CD4-positive, alpha-beta memory T cell (primary cell): ENCODE measurements at places on chromosomes 11 and 22. TPM values are rescaled to one million over a fixed set of nuclear protein-coding genes. Genes with fewer than 3 reads are reported as not detected.

The PDE3B gene
- total RNA-seq, result 222 TPM

GRCh38 chr22:21837248-21837979 lies 30.0 kb downstream of the MAPK1 start:
- H3K27ac ChIP-seq, result no peak overlapping the region
- no peaks in the 10 kb centered on the region for H3K36me3 ChIP-seq
- H3K27me3 ChIP-seq, result no peaks in the 10 kb centered on the region
- no peak overlapping the region for H3K4me3 ChIP-seq
- H3K4me1 ChIP-seq, result peaks cover 31% of the 10 kb centered on the region

DNA sequence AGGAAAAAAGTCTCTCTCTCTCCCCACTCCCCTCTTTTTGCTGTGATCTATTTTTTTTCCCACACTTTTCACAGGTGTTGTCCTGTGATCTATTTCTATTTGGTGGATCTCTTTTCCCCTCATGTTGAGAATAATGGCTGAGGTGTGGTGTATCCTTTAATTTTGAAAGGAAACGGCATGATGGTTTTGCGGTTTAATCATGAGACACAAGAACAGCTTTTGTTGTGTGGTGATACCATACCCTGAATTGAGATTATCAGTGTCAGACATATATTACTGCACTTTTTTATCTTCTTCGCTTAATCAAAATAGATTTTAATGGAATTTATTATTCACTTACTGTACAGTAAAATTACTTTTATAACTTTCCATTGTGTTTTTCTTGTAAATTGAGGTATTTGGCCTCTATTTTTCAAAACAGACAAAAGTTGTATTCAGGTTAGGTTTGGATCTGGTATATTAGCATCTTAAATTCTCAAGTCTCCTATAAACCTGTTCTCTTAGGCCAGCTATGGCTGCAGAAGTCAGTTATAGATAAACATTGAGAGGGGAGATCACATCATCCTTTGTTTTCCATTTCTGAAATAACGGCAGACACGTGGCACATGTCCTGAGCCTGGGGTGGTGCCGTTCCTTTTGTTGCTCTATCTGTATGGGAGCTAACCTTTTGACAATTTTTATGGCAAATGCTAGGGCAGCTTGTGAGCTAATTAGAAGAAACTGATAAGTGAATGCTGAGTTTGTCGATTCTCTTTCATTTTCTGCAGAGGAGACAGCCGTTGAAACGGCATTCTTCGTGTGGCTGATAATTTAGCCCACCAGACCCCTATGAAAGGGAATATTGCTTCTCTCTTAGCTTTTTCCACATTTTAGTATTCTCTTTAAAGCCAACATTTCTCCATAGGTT lies 25.8 kb downstream of the NF2 start:
- peaks cover 24% of the 10 kb centered on the region for H3K4me1 ChIP-seq
- H3K4me3 ChIP-seq, result no peak overlapping the region
- H3K27me3 ChIP-seq, result no peaks in the 10 kb centered on the region

The ARAP1 gene
- 144 TPM for total RNA-seq

The PAMR1 gene
- total RNA-seq, result not detected

DNA sequence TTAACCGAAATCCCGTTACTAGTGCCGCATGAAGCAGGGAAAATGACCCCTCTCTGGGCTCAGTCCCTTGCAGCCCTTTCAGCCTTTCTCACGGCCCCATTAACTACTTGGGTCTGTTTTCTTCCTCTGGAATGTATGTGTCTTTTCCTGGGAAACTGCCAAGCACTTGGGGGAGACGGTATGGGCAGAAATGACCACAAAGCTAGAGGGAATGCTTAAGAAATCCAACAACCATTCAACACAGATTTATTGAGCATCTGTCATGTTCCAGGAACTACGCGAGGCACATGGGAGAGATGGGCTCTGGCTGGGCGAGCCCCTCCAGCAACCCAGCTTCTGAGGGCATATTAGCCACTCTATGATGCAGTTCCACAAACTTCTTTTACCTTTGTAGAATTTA lies 462.6 kb downstream of the BUD13 start:
- H3K27me3 ChIP-seq, result no peaks in the 10 kb centered on the region
- H3K27ac ChIP-seq, result no peak overlapping the region
- H3K36me3 ChIP-seq, result no peaks in the 10 kb centered on the region
- H3K4me1 ChIP-seq, result no peaks in the 10 kb centered on the region
- no peak overlapping the region for H3K4me3 ChIP-seq

DNA sequence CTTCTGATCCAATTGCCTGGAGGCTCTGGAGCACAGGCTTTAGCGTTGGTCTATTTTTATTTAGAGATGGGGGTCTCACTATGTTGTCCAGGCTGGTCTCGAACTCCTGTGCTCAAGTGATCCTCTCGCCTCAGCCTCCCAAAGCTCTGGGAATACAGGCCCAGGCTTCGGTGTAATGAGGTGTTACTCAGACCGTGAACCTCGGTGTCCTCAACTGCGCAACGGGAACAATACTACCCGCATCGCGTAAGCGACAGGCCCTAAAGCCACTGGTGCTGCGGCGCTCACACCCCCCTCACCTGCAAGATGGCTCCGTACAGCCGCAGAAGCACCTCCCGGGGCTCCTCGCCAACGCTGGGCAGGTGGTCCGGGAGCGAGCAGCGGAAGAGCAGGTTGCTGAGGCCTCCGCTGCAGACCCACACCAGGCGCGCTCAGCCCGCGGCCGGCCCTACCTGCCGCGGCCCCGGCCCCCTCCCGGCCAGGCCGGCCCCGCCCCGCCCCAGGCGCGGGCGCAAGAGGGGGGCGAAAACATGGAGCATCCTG lies 628 bp downstream of the CHKB start:
- no peaks in the 10 kb centered on the region for H3K27me3 ChIP-seq
- no peaks in the 10 kb centered on the region for H3K36me3 ChIP-seq
- peak overlapping the region; percentile 91 for H3K4me3 ChIP-seq
- peak overlapping the region; percentile 97 for H3K27ac ChIP-seq
- no peak for DNase-seq

The MUC6 gene
- not detected for total RNA-seq

- H3K4me3 ChIP-seq, result no peak overlapping the region
- peaks cover 4% of the 10 kb centered on the region for H3K27me3 ChIP-seq
- no peaks in the 10 kb centered on the region for H3K36me3 ChIP-seq
- DNase-seq, result no peak
- H3K27ac ChIP-seq, result no peak overlapping the region
- no peaks in the 10 kb centered on the region for H3K4me1 ChIP-seq
Observed at GRCh38 chr11:44025727-44026126, 22.1 kb upstream of the ACCSL start.

DNA sequence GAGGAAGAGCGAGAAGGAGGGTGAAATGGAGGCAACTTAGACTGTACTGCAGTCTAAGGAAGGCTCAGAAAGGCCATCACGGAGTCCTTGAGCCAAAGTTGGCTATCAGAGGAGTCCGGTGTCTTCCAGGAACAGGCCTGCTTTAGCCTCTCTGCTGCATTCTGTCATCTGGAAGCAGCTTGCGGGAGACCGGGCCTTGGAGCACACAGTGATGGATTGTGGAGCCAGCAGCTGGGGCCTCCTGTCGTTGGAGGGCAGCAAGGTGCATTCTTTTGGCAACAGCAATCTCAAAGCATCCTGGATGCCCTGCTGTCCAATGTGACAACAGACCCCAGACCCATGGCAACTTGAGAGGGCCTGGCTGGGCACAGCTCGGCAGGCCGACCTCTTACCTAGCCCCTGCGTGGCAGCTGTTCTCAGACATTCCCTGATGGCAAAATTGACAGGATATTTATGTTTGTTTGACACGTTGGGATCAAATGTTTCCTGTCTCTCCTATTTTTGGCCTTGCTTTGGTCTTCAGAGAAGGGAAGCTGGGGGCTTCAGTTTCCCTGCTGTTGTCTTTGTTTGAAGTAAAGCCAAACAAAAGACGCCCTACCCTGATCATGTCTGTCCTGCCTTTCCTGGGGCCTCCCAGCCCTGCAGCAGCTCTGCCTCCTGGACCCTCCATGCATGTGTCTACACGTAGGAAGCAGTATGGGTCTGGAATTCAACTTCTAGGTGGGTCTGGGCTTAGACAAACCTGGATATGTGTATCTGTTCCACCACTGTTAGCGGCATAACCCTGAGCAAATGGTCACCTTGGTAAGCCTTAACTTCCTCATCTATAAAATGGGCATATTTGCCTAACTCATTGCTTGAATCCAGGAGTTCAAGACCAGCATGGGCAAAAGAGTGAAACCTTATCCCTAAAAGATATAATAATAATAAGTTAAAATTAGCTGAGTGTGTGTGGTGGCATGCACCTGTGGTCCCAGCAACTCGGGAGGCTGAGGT lies 43.9 kb upstream of the LMO2 start:
- no peaks in the 10 kb centered on the region for H3K27me3 ChIP-seq
- no peaks in the 10 kb centered on the region for H3K4me1 ChIP-seq
- H3K36me3 ChIP-seq, result no peaks in the 10 kb centered on the region
- no peak overlapping the region for H3K4me3 ChIP-seq

The TMEM45B gene
- 34.4 TPM for total RNA-seq

GRCh38 chr22:42906605-42907348 lies 49.7 kb upstream of the ARFGAP3 start:
- H3K27ac ChIP-seq, result no peak overlapping the region
- no peaks in the 10 kb centered on the region for H3K27me3 ChIP-seq
- no peak overlapping the region for H3K4me3 ChIP-seq
- no peak for DNase-seq
- no peaks in the 10 kb centered on the region for H3K4me1 ChIP-seq

DNA sequence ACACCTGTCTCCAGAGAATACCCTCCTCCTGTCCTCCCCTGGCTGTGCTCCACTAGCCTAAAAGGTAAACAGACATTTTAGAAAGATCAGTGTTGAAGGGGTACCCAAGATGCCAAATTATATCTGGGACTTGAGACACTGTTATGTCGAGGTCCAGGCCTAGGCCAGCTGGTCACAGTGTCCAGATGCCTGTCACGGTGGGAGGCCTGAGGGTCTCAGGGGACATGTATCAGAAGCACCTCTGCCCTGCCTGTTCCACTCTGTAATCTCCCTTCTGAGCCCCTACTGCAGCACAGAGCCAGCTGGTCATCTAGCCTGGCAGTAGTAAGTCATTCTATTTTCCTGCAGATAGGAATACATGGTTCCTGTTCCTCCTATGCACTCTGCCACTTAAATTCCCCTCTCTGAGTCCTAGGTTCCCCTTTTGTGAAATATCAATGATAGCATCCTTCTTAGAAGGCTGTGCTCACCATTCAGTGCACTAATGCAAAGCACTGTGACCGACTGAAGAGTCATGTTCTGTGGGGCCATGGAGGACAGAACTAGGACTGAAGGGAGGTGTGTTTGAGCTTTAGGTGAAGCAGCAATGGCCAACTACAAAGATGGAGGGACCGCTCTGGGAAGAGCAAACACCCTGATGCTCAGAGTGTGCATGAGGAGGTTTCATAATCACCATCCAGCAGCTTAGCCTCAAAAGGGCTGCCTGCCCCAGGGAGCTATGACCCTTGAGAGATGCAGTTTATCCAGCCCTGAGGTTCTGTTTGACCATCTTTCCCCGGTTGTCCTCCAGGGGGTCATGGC lies 44.8 kb upstream of the TUB start:
- no peak for DNase-seq
- H3K27ac ChIP-seq, result no peak overlapping the region
- no peak overlapping the region for H3K4me3 ChIP-seq

DNA sequence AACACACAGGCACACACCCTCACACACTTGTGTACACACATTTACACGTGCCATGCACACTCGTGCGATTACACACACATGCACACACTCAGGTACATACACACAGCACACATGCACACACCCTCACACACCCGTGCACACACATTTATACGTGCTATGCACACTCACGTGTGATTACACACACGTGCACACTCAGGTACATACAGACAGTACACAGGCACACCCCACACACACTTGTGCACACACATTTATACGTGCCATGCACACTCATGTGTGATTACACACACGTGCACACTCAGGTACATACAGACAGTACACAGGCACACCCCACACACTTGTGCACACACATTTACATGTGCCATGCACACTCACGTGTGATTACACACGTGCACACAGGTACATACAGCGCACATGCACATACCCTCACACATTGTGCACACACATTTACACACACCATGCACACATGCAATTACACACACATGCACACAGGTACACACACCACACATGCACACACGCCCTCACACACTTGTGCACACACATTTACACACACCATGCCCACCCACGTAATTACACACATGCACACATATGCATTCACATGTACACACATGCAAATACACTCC lies 4.6 kb downstream of the IFITM10 start:
- H3K27ac ChIP-seq, result no peak overlapping the region
- no peaks in the 10 kb centered on the region for H3K36me3 ChIP-seq
- H3K4me3 ChIP-seq, result no peak overlapping the region
- H3K4me1 ChIP-seq, result peaks cover 10% of the 10 kb centered on the region
